Esophagus squamous epithelium (tissue), 5 donors: ENCODE measurements at places on chromosomes 7 and 10. TPM values are rescaled to one million over a fixed set of nuclear protein-coding genes. Genes with fewer than 3 reads are reported as not detected.

DNA sequence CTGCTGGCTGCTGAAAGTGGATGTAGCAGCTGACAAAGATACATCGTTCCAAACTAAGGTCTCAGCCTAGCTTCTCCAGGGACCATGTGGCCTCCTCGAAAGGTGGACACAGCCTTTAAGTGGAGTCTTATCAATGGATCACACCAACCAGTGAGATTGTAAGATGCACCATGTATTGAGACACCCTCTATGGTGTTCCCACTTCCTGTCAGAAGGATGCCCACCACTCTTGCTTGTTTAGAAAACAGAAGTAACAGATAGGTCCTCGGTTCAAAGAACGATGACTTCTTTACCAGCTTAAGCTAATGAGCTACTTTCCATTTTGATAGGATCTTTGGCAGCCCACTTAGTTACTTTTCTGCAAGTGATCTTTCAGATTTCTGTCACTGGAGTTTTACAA lies 34.3 kb downstream of the SLC25A13 start:
- no peak for DNase-seq

- DNase-seq: no peak
Measured at GRCh38 chr10:89414879-89415821, 782 bp downstream of the IFIT5 start.

DNA sequence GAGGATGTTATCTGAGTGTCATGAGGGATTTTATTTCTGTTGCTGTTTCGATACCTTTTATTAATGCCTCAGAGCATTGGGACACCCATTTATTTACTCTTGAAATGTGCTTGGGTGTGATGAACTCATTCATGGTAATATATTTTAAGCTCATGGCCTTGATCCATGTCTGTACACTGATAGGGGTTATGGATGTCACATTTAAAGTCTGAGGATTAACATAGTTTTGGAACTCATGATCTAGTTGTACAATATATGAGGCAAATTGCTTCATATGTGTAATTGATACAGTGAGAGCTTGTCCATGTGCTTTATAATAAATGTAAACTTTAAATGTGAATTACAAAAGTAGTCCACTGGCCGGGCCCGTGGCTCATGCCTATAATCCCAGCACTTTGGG lies 23.0 kb upstream of the ZRANB1 start:
- DNase-seq: no peak

Gene ACSM6
- total RNA-seq: not detected

DNA sequence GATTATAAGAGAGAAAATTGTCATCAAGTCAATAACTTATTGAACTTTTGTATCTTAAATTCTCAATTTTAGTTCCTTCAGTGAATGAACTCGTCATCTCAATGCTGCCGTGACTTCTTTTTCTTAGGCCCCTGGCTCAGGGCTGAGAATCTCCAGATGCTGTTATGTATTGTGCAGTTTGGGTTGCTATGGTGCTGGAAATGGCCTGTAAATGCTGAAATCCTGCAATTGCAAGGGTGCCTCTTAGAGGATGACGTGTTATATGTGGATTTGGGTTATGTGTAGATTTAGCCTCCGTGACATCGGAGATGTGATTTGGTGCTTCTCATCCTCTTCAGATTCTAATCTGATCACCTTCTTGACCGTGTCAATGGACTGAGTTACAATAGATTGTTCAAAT lies 55.7 kb upstream of the ZRANB1 start:
- DNase-seq: no peak

Gene BMPER
- total RNA-seq: 0.13 TPM

Gene ASB4
- total RNA-seq: 0.19 TPM

- no peak for DNase-seq
Measured at GRCh38 chr10:11242443-11243387, 225.0 kb downstream of the CELF2 start.
